ENCODE measurements at places on chromosomes 4 and X.

GRCh38 chr4:22515145-22515887, 550 bp downstream of the ADGRA3 start:
- peak; percentile 72 for DNase-seq

DNA sequence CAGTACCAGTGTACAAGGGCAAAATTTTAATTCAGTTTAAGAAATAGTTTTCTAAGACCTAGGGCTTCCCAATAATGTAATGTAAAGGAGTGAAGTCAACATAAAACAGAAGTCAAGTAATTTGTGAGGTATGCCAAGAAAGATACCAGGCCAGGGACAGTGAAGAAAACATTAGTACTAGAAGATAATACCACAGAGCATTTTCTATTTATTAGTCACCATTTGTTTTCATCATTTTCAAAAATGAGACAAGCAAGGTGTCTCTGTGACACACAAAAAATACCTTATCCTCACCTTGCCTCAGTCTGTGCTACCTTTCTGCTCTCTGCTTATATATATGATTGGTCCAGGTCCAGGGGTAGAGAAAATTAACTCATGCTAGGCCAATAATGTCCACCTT, 46.8 kb downstream of the VEGFC start:
- no peak for DNase-seq

- DNase-seq = no peak
These were observed 76.0 kb downstream of the SPIN4 start for GRCh38 chrX:63275127-63275526.

DNA sequence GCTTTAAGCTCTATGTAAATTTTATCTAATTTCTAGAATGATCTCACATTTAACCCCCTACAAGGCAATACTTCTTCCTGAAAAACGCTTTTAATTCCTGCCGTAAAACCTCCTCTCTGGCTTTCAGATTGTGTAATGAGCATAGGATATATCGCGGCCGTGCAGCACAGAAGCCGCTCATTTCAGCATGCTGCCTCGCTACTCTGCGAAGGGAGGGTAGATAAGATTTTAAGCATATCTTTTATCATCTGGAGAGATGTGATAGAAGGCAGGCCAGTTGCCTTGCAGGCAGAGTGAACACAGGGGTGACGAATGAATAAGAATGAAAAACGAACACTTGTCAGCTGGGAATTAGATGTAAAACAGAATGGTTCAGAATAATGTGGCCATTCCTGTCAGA, 265.5 kb downstream of the UNC5C start:
- DNase-seq = no peak

- no peak for DNase-seq
These were observed 10.6 kb upstream of the RASGEF1B start for GRCh38 chr4:81482326-81482725.

DNA sequence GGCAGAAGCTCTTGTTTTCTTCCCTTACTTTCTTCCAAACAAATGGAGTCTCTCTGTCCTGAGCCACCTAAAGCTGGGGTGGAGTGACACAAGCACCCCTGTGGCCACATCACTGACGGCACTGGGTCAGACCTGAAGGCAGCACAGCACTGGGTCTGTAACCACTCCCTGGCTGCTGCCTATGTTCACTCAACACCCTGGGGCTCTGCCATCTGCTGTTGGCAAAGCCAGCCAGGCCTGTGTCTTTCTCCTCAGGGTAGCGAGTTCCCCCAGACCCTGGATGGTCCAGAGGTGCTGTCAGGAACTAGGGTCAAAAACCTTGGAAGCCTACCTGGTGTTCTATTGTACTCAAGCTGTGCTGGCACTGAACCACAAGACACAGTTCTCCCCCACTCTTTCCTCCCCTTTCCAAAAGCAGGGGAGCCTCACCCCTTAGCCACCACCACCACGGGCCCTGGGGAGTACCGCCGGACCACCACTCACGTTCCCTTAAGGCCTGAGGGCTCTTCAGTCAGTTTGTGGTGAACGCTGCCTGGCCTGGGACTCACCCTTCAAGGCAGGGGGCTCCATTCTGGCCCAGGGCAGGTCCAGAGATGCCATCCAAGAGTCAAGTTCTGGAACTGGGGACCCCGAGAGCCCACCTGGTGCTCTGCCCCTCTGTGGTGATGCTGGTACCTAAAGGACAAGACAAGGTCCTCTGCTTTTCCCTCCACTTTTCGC, 31.5 kb downstream of the TMEM271 start:
- peak; percentile 60 for DNase-seq

DNA sequence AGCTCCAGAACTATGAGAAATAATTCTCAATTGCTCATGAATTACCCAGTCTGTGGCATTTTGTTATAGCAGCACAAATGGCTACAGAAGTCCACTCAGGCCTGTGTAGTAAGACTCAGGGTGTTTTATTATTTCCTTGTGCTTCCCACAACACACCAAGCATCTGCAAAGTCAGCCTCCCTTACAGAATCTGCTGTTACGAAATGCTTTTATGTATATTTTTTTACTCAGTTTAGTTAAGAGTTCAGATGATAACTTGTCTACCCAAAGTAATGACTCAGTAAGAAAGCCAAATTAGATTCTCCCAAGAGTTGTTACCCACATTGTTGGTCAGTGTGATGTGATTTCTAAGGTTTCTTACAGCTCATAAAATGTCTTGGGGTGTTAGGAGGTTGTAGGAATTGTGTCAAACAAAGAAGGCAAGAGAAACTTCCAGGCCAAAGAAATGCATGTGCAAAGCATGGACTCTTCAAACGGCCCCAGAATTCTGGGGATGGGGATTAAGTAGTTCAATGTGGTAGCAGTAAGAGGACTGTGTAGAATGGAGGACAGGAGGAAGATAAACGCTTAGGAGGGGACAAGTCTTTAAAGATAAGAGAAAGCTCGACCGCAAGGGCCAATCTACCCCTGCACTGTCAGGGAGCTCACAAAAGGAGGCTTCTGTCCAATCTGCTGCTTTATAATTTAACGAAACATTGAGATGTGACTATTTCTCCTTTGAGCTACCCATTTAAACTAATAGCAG, 35.4 kb upstream of the TMEM184C start:
- DNase-seq = no peak

- DNase-seq = no peak
These were observed 59.9 kb downstream of the PABPC4L start for GRCh38 chr4:134141728-134142127.

GRCh38 chr4:98446499-98447375, 185.6 kb downstream of the RAP1GDS1 start:
- DNase-seq = no peak

GRCh38 chrX:65866146-65866545, 173.7 kb downstream of the VSIG4 start:
- DNase-seq = no peak

- DNase-seq = no peak
These were observed 104.8 kb upstream of the ENPEP start for GRCh38 chr4:110371016-110371770.

- DNase-seq = peak; percentile 92
These were observed 692 bp downstream of the ZFX start for GRCh38 chrX:24150051-24150790.

DNA sequence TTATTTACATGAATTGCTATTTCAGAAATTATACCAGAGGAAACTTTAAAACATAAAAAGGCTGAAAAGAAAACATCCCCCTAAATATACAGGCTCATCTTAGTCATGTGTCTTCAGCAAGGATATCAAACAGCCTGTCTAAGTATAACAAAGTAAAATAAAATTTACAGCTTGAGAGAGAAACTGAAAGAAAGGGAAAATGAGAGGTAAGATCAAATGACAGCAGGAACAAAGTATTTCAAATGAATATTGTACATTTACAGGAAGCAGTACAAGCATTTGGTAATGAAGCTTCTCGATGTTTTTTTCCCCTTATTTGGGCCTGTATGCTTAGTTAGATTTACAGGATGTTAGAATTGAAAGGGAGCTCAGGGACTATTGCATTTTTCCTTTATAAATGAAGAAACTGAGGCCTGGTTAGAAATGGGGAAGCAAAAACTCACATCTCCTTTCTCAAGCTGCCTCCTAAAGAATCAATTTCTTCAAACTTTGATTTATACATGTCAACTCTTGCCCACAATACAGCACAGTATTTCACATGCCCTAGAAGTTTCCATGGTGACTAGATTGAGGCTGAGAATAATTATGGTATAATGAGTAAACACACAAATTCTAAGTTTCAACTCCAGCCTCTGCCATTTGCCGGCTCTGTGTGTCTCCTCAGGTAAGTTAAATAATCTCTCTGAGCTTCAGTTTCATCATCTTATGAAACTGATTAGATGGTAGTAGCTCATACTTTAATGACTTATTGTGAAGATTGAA, 29.3 kb downstream of the DAPP1 start:
- no peak for DNase-seq

DNA sequence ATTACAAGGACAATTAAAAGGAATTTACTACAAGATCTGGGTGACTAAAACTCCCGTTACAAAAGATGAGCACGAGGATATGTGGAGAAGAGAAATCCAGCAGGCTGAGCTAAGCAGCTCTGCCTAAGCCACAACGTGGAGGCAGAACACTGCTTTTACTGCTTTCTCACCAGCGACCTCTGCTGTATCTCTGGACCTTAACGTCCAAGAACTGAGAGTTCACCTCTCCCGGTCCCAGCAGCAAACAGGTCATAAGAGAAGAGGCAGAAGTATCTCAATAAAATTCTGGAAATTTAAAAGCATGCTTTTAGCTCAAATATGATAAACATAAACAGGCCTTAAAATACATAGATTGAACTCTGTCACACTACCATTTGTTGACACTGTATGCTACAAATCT, 81.0 kb downstream of the ADGRA3 start:
- no peak for DNase-seq

GRCh38 chrX:24566240-24566639, 80.9 kb downstream of the PCYT1B start:
- no peak for DNase-seq

- DNase-seq = no peak
These were observed at the start of gene SASH3 for GRCh38 chrX:129779747-129780146. Gene SASH3, plus strand, starts transcription at chrX:129779949. Its CDS starts 149 bp downstream, at chrX:129780098.

GRCh38 chrX:19003756-19004155, 19.8 kb upstream of the PHKA2 start:
- no peak for DNase-seq

DNA sequence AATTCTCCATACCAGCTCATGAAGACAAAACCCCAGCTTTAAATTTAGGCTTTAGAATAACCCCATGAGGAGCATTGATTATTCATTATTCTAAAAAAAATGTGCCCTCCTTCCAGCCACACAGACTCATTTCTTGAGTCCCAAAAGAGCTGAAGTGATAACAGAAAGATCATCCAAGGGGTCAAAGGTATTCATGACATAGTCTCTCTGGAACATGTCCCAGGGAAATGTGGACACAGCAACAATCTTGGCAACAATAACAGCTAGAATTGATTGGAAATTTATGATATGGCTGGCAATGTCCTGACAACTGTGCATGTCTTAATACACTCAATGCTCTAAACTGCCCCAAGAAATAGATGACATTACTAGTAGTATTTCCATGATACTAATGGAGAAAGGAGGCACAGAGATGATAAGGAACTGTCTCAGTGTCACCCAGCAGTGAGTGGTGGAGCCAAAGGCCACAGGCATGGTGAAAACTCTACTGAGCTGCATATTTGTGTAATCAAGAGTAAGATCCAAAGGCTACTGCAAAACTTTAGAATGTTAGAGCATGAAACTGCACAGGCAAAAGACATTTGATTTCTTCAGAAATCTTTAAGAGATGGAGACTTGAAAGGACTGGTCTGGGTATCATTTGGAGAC, 37.3 kb upstream of the XAGE1B start:
- DNase-seq = no peak

GRCh38 chr4:187992971-187993370, 2.6 kb upstream of the ZFP42 start:
- no peak for DNase-seq

DNA sequence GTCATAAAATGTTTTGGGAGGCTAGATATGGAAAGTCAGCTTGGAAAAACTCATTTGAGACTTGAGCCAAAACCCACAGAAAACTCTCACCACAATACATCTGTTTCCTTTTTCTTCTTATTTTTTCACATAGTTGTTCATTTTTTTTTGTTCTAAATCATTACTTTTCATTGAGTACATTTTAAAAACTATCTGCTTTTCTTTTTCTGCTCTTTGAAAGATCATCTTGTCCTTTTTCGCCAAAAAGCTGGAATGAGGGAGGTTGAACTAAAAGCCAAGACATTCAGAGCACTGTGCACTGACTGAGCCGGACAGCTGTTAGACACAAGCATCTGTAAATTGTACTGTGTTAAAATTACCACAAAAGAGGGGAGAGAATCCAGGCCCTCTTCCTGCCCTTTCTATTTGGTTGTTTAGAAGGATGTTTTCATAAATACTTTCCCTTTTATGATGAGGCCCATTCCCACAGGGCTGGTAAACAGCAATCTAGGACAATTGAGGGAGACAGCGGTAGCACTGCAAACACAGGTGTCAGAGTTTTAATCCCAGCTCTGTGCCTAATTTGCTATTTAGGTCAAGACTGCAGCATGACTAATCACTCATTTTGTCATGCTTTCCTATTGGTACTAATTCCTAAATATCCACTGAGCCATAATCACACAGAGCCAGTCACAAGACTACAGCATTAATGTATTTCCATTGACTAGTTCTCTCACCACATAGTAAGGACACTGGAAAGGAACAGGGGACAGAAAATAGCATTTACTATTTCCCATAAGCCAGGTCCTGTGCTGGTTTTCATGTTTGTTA, 7.3 kb upstream of the RNF150 start:
- DNase-seq = no peak

Measured in type B pancreatic cell (in vitro differentiated cells).